HEK293T (cell line): ENCODE measurements at places on chromosomes 12 and 14.
A peak's percentile ranks its signal among the peaks of the same experiment; 100 is the strongest.

- no peak for DNase-seq
Observed at GRCh38 chr14:73427516-73428264, 30.7 kb downstream of the NUMB start.

DNA sequence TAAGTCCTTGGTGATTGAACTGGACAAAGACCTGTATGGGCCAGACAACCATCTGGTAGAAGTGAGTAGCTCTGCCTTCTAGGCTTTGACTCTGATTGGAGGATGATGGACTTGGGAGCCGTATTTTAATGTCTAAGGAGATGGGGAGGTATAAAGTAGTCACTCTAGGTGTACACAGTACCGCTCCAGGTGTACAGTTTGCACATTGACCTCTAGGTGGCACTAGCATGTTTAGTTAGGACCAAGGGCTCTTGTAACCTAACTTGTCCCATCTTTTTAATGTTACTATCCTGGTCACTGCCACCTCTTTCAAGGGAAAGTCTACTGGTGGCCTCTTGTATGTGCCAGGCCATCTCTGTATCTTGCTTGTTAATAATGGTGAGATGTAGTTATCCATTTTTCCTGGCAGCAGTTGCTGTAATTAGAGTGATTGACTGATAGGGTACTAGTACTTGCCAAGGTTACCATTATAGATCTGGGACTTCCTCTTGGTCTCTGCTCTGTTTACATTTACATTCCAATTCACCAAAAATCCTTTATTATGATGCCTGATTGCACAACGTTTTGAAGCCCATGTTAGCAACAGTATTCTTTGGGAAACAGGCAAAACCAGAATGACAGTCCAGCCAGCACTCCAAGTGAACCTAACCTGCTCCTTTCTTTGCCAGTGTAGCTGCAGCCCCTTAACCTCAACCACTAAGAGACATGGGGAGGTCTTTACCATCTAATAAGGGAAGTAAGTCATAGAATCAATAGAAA lies 3.6 kb downstream of the SMARCD1 start:
- peak; percentile 59 for DNase-seq

DNA sequence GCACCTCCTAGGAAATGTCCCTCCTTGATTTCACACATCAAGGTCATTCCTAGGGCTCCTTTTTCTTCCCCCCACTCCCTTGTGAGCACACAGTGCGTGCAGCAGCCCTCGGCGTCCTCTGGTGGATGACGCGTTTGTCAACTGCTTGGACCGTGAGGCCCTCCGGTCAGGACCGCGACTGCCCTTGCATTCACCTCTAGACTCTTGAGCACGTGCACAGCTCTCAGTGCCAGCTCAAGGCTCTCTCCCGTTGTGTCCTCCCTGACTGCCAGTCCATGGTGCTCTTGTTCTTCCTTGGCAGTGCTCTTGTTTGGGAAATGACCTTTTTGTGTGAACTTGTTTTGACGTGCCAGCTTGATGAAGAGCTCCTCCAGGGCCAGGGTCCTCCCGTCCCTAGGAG lies 67.9 kb downstream of the TSPAN9 start:
- DNase-seq, result no peak

DNA sequence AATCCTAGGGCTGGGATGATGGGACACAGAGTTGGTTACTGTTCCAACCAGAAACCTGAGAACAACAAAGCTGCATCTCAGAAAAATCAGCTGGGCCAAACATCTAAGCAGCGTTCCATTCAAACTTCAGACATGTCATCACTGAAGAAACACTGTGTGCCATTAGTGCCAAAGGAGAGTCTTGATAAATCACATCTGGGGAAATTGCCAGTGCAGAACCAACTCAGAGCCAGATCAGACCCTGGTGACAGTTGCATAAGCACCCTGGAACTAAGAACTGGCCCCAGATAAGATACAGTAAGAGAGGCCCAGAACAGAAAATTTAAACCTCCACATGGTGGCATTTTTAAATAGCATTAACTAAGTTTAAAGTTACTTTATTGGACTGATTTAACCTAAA lies 482.8 kb downstream of the PRKD1 start:
- DNase-seq, result no peak

DNA sequence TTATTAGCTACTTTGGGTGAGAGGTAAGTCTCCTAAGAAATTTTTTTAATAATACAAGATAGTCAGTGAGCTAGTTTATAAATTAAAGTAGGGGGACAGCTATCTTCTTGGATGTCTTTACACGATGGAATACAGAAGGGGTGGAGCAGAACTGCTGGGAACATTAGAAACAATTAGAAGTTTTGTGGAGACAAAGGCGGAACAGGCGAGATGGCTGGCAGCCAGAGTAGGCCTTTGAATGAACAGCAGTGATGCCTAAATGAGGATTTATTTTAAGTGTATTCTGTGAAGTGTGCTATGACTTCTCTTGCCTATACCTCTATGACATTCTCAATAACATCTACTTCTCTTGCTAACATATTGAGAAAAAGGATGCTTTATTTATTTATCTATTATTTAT lies 1345.3 kb upstream of the SEL1L start:
- DNase-seq, result no peak

DNA sequence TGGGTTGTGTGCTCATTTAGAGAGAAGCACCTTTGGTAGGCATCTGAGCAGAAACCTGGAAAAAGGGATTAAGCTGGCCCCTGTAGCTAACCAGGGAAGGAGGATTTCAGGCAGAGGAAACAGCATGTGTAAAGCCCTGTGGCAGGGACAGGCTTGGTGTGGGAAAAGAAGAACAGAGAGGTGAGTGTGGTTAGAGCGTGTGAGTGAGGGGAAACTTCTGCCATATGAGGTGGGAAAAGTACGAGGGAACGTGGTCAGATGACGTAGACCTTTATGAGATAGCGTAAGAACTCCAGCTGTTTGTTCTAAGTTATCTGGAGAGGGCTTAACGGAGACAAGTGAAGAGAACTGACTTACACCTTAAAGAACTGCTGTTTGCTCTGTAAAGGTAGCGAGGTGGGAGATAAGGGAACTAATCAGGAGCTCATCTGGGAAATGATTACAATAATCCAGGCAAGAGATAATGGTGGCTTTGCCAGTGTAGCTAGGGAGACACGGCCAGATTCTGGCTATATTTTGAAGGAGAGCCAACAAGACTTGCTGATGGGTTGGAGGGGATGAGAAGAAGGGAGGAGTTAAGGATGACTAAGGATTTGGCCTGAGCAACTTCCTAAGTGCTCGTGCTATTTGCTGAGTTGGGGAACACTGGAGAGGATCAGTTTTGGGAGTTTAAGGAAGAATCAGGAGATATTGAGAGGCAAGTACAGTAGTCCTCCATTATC lies 234.0 kb downstream of the ETNK1 start:
- no peak for DNase-seq

DNA sequence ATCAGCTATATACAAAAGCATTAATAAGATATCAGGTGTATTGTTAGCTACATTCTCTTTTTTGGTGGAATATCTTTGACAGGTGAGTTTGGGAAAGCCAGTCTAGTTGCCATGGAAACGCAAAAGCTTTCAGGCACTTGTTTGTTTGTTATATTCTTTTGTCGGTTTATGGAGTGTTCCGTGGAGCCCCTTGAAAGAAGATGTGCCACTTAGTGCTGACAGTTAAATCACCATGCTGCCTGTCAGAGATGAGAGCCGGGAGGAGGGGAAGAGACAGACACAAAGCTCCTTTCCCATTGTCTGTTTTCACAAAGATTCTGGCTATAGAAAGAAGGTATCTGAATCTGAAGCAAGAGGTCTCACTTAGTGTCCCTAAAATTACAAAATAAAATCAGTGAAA lies 170.8 kb downstream of the SNAPC1 start:
- no peak for DNase-seq
